Mesothelial cell of epicardium (in vitro differentiated cells): ENCODE measurements at places on chromosomes 16 and 17. TPM values are rescaled to one million over a fixed set of nuclear protein-coding genes. Genes with fewer than 3 reads are reported as not detected.

- no peak for DNase-seq
Observed at GRCh38 chr17:14198013-14198412, 38.6 kb downstream of the CDRT15 start.

DNA sequence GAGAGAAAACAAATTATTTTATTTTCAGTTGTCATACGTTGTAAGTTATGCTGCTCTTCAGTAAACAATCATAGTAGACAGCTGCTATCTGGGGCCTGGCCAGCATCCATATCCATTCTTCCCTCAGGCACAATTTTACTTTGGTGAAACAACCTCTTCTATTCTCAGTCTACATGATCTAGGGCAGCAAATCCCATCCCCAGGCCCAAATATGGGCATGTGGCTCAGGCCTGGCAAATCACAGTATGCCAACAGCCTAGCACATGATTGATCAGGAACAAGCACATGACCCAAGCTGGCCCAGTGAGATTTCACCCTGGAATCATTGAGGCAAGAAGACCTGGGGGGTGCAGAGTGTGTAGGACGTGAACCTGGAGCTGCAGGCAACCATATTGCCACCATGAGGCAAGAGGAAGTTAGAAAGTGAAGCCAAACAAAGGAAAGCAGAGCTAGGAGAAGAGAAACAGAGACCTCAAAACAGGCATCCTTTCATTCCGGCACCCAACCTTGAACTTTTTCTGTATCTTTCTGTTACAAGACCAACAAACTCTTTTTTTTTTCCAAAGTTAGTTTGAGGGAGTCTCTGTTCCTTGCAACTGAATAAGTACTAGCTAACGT lies 10.3 kb upstream of the ABCC12 start:
- no peak for DNase-seq

DNA sequence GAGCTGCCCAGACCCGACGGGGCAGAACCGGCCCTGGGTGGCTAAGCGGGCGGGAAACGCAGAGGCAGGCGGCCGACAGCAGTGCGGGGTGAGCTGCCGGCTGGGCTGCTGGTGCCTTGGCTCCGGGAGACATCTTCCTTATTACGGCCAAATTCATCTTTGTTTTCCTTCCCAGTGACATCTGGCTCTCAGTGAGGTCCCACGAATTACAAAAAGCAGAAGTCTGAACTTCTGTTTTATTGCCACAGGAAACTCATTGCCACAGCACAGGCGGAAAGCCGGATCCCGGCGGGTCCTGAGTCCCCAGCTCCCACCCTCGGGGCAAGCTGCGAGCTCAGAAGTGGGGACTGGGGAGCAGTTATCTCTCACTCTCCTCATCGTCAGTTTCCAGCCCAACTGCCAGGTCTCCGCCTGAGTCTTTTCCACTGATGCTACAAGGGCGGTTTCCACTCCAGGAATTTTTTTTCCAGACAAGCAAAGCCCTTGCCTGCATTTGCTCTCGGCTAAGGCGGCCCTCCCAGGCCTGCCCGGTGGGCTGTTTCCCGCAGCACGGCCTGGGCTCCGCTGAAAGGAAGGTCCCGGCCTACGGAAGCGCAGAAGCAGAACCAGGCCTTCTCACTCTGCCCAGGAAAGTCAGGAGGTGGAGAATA lies 40.3 kb downstream of the CBFA2T3 start:
- no peak for DNase-seq

DNA sequence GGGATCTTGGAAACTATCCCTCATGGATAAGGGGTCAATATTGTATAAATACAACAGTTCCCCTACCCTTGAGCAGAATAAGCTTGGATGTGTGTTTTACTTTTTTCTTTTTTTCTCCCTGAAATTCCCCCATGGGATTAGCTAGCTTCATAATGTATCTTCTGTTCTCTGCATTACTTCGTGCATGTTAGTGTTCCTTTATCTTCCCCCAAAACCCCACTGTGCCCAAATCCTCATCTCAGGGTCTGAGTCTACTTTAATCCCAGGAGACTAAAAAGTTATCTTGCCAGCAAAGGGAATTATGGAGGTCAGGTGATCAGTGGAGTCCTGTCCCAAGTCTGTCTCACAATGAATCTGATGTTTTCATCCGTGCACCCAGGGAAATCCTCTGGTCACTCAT lies 217.5 kb upstream of the CNTNAP4 start:
- DNase-seq = no peak

DNA sequence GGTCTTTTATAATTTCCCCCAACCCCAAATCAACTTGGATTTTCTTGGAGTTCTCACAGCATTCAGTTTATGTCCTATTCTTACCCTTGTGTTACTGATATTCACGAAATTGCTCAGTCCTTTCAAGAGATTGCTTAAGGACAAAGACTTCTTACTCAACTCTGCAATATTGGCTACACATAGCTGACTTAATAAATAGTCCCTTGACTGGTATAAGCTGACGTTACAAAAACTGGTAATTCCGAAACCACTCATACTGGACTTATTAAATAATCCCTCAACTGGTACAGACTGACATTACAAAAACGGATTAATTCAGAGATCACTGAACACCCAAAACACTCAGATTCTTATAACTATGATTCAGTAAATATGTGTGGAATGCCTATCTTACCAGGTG lies 860 bp downstream of the TIGD7 start:
- no peak for DNase-seq

ARHGAP27 gene
- 14.5 to 16.8 TPM (median 14.8 TPM) in 3 replicates for total RNA-seq
